ENCODE measurements at places on chromosomes 3 and 15. TPM values are rescaled to one million over a fixed set of nuclear protein-coding genes. Genes with fewer than 3 reads are reported as not detected.

The PLCL2 gene
- total RNA-seq = 3.8 TPM

The LRRIQ4 gene
- total RNA-seq = not detected

The CCR3 gene
- total RNA-seq = not detected

The FBN1 gene
- total RNA-seq = 283 TPM

The AZI2 gene
- 63.6 TPM for total RNA-seq

The ATP13A5 gene
- total RNA-seq = not detected

The GLDN gene
- under 0.01 TPM for total RNA-seq

DNA sequence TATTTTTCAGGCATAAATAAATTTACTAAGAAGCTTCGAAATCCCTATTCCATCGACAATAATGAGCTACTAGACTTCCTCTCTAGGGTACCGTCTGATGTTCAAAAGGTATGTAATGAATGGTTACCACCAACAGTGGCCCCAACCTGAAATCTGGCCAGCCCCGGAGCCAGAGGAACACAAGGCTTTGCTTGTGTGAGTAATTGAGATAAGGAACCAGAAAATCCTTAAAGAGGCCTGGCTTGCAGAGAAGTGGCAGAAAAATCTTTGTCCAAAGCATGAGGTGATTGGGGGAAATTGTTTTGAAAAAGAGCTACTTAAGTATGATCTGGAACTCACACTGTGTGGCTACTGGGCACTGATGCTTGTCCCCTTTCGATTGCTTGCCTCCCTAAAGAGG, 245.3 kb downstream of the MCTP2 start:
- no peak overlapping the region for H3K4me3 ChIP-seq
- H3K27ac ChIP-seq = no peak overlapping the region
- H3K27me3 ChIP-seq = no peaks in the 10 kb centered on the region
- DNase-seq = no peak
- H3K36me3 ChIP-seq = no peaks in the 10 kb centered on the region

GRCh38 chr15:101211897-101212296, 40.0 kb downstream of the CHSY1 start:
- peaks cover 10% of the 10 kb centered on the region for H3K4me1 ChIP-seq
- no peak overlapping the region for H3K27ac ChIP-seq
- no peaks in the 10 kb centered on the region for H3K27me3 ChIP-seq
- no peak for DNase-seq
- H3K4me3 ChIP-seq = no peak overlapping the region
- peaks cover 10% of the 10 kb centered on the region for H3K36me3 ChIP-seq

- H3K27me3 ChIP-seq = peaks cover 7% of the 10 kb centered on the region
- H3K27ac ChIP-seq = no peak overlapping the region
- peak; percentile 78 for DNase-seq
- H3K4me3 ChIP-seq = no peak overlapping the region
- H3K36me3 ChIP-seq = no peaks in the 10 kb centered on the region
Observed at GRCh38 chr3:124351430-124352148, 359.7 kb upstream of the ROPN1 start.

DNA sequence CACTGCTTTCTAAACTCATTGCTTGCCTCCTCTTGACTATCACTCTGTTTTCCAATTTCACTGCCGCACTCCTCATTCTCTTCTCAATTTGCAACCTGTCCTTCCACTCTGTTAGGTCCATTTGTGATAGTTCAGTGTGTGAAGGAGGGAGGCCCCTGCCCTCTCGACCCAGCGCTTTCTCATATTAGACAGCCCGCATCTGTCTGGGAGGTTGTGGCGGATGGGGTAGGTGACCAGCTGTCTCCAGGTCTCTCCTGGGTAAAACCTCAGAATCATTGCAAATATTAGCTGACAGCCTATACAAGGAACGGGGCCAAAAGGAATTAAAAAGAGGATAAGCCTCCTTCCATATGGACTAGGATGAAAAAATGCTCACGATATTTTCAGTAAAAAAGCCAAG, 358.3 kb downstream of the SHQ1 start:
- H3K27ac ChIP-seq = no peak overlapping the region
- DNase-seq = no peak
- H3K4me1 ChIP-seq = peaks cover 25% of the 10 kb centered on the region
- no peaks in the 10 kb centered on the region for H3K36me3 ChIP-seq
- no peak overlapping the region for H3K4me3 ChIP-seq

DNA sequence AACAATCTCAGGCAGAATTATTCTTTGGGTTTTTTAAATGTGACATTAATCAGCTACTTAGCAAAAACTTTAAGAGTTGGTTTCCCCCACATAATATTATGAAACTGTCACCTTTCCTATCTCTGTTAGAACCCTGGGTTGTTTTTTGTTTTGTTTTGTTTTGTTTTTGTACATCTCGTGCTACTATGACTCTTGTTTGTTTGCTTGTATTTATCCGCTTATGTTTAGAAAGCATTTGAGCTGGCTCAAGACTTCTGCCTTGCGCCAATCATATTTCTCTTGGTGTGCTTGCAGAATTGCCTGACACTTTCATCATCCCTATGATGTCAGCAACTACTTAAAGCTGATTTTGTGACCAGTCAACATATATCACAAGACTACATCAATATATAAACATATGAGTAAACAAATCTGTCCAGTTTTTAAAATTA, 116.9 kb downstream of the DCLK3 start:
- no peaks in the 10 kb centered on the region for H3K36me3 ChIP-seq
- H3K4me1 ChIP-seq = peaks cover 14% of the 10 kb centered on the region
- peak; percentile 20 for DNase-seq

DNA sequence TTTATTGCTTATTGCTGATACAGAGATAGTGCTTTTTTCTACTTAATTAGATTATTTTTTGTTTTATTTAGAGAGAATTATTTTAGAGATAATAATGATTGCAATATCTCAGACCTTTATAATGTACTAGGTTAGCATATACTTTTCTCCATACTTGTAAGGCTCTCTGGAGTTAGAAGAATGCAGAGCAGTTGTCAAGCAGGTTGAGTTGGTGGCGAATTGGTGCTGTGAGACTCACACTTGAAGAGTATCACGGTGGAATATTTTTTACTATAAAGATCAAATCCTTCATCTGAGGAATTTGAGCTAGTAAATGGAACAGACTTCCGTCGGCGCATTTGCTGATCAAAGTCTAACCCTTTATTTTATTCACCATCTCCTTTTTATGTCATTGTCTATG, 47.3 kb upstream of the MDFIC2 start:
- no peaks in the 10 kb centered on the region for H3K4me1 ChIP-seq
- no peak for DNase-seq
- H3K27ac ChIP-seq = no peak overlapping the region
- H3K27me3 ChIP-seq = no peaks in the 10 kb centered on the region
- no peaks in the 10 kb centered on the region for H3K36me3 ChIP-seq

- H3K36me3 ChIP-seq = peaks cover 3% of the 10 kb centered on the region
- H3K4me1 ChIP-seq = peaks cover 8% of the 10 kb centered on the region
- DNase-seq = peak; percentile 72
- H3K27ac ChIP-seq = no peak overlapping the region
- no peak overlapping the region for H3K4me3 ChIP-seq
- no peaks in the 10 kb centered on the region for H3K27me3 ChIP-seq
Observed at GRCh38 chr15:85639752-85640381, 154.9 kb downstream of the KLHL25 start.

- H3K36me3 ChIP-seq = no peaks in the 10 kb centered on the region
- no peaks in the 10 kb centered on the region for H3K27me3 ChIP-seq
- no peaks in the 10 kb centered on the region for H3K4me1 ChIP-seq
- H3K27ac ChIP-seq = no peak overlapping the region
- DNase-seq = no peak
Observed at GRCh38 chr3:13709706-13710105, 160.8 kb downstream of the FBLN2 start.

DNA sequence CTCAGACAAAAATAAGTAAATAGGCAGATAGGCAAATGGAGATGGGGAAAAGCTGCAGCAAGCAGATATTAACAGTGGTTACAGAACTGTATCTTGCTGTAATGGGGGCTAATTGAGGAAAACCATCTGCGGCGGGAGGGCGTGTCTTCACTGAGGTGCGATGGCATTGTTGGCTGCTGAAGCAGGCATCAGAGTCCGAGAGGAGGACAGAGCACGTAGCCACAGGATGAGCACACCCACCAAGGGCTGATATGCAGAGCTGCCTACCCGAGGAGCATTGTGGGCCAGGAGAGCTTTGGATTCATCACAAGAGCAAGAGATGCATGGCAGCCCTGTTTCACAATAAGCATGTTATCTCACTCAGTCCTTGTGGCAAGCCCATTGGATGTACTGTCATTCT, 30.4 kb downstream of the CHRNA7 start:
- no peak overlapping the region for H3K27ac ChIP-seq
- H3K4me3 ChIP-seq = no peak overlapping the region
- no peaks in the 10 kb centered on the region for H3K4me1 ChIP-seq
- H3K36me3 ChIP-seq = no peaks in the 10 kb centered on the region

DNA sequence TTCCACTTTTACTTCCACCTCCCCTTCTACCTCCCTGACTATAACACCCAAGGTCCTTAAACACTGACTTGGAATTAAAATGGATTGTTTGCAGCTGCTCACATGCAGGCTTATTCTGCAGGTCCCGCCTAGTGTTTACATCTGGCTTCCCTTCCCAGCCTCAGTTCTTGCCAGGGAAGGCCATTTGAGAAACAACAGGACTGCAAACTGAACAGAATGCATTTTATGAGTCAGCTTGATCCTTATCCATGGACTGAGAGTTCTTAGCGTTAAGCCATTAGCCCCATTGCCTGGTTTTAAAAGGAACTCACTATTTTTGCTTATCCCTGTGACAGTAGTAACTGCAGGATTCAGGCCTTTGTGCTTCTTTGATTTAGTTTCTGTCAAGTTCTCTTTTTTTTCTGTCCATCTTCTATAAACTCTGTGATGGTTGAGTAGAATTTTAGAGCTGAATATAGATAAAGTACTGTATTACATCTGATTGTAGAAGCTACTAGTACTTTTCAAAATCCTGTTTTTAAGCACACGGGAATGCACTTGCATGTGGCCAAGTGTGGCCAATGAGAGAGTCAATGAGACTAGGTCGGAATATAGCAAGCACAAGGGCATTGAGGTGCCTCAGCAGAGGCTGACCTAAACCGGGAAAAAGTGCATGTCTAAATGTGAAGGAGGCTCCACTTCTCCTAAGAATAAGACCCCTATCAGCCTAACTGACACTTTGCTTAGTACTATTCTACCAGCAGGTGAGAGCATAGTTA, 106.4 kb downstream of the TUSC7 start:
- peaks cover 2% of the 10 kb centered on the region for H3K4me1 ChIP-seq
- H3K27ac ChIP-seq = no peak overlapping the region
- H3K4me3 ChIP-seq = no peak overlapping the region

- H3K27me3 ChIP-seq = no peaks in the 10 kb centered on the region
- peak; percentile 81 for DNase-seq
- no peak overlapping the region for H3K4me3 ChIP-seq
- no peaks in the 10 kb centered on the region for H3K36me3 ChIP-seq
- no peak overlapping the region for H3K27ac ChIP-seq
Observed at GRCh38 chr3:101950510-101950909, 101.2 kb downstream of the NFKBIZ start.

- peaks cover 9% of the 10 kb centered on the region for H3K27me3 ChIP-seq
- no peaks in the 10 kb centered on the region for H3K36me3 ChIP-seq
- H3K4me3 ChIP-seq = no peak overlapping the region
- DNase-seq = no peak
- no peak overlapping the region for H3K27ac ChIP-seq
Observed at GRCh38 chr3:169848741-169849140, 21.0 kb downstream of the LRRC31 start.

DNA sequence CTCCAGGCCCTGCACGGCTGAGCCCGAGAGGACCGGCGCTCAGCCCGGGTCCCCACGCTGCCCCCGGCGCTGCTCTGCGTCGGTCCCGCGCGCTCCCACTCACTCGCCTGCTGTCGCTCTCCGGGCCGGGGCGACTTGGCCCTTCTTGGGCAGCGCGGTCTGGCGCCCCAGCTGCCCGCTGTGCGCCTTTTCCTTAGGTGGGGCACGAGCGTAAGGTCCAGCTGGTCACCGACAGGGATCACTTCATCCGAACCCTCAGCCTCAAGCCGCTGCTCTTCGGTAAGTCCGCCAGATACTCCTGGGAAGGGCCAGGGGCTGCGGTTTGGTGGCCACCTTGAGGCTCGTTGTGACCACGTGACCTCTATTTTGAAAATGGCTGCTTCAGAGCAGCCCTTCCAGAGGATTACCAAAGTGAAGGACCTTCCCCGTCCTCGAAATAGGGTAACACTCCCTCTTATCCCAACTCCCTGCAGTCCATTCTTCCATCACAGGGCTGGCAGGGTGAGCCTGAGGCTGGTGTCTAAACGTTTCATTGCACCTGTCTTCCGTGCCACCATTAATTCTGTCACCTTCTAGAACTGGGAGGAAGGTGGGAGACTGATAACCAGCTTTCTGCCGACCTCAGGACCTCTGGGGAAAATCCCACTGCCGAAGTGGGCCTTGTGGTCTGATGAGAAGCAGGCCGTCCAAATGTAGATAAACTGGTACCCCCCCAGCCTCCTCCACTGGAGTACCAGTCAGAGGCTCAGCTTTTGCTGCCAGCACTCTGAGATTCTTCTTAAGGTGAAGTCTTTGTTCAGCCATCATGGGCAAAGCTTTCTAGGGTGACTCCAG, 812 bp downstream of the P4HTM start:
- no peaks in the 10 kb centered on the region for H3K27me3 ChIP-seq
- H3K36me3 ChIP-seq = peaks cover 4% of the 10 kb centered on the region
- peak overlapping the region; percentile 72 for H3K4me3 ChIP-seq
- DNase-seq = no peak
- H3K4me1 ChIP-seq = peaks cover 14% of the 10 kb centered on the region
- peak overlapping the region; percentile 68 for H3K27ac ChIP-seq

DNA sequence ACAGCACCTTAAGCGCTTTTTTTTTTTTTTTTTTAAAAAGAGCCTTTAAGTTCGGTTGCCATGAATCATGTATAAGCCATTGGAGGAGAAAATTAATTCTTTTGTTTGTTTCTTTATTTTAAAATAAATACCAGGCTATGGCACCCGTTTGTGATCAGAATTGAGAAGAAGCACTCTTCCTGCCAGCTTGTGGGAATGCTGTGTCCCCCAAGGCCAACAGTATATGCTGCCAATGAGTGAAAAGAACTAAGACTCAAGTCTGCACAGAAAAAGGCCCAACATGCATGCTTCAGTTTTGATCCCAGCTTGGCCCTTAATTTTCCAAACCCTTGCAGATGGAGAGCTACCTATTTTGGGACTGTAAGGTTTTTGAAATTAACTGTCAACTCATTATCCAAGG, 90.5 kb downstream of the LRRC3B start:
- no peaks in the 10 kb centered on the region for H3K36me3 ChIP-seq
- no peak for DNase-seq
- H3K4me3 ChIP-seq = no peak overlapping the region
- H3K27me3 ChIP-seq = no peaks in the 10 kb centered on the region
- H3K27ac ChIP-seq = no peak overlapping the region

GRCh38 chr15:40314723-40315276, 7.1 kb upstream of the PLCB2 start:
- H3K36me3 ChIP-seq = no peaks in the 10 kb centered on the region
- H3K27ac ChIP-seq = no peak overlapping the region
- peaks cover 45% of the 10 kb centered on the region for H3K27me3 ChIP-seq
- peak; percentile 53 for DNase-seq
- no peak overlapping the region for H3K4me3 ChIP-seq

GRCh38 chr3:67090474-67090873, 92.4 kb downstream of the KBTBD8 start:
- H3K36me3 ChIP-seq = no peaks in the 10 kb centered on the region
- no peaks in the 10 kb centered on the region for H3K27me3 ChIP-seq
- H3K27ac ChIP-seq = no peak overlapping the region
- peaks cover 3% of the 10 kb centered on the region for H3K4me1 ChIP-seq
- peak; percentile 82 for DNase-seq

- peak; percentile 78 for DNase-seq
- H3K4me1 ChIP-seq = peaks cover 18% of the 10 kb centered on the region
- no peaks in the 10 kb centered on the region for H3K36me3 ChIP-seq
- no peak overlapping the region for H3K4me3 ChIP-seq
Observed at GRCh38 chr3:105359098-105359762, 7.5 kb upstream of the ALCAM start.

Measured in IMR-90 (cell line).